ENCODE measurements at places on chromosomes 16 and 17.

DNA sequence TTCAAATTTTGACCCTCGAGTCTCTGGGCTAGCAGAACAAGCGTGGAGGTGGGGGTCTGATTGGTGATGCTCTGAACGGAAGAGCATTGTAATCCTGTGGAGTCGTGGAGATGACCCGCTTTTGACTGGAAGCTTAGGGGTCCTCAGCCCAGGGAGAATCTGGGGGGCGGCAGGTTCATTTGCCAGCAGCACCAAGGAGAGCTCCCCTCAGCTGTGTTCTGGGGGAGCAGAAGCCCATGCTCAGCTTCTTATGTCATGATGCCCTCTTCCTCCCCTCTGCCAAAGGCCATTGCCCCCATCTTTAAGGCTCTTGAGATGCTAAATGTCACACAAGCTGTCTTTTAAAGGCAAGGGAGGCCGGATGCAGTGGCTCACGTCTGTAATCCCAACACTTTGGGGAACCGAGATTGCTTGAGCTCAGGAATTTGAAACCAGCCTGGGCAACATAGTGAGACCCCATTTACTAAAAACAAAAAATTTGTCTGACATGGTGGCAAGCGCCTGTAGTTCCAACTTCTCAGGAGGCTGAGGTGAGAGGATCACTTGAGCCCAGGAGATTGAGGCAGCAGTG is 19.3 kb downstream of the LDHD start:
- DNase-seq, result no peak

DNA sequence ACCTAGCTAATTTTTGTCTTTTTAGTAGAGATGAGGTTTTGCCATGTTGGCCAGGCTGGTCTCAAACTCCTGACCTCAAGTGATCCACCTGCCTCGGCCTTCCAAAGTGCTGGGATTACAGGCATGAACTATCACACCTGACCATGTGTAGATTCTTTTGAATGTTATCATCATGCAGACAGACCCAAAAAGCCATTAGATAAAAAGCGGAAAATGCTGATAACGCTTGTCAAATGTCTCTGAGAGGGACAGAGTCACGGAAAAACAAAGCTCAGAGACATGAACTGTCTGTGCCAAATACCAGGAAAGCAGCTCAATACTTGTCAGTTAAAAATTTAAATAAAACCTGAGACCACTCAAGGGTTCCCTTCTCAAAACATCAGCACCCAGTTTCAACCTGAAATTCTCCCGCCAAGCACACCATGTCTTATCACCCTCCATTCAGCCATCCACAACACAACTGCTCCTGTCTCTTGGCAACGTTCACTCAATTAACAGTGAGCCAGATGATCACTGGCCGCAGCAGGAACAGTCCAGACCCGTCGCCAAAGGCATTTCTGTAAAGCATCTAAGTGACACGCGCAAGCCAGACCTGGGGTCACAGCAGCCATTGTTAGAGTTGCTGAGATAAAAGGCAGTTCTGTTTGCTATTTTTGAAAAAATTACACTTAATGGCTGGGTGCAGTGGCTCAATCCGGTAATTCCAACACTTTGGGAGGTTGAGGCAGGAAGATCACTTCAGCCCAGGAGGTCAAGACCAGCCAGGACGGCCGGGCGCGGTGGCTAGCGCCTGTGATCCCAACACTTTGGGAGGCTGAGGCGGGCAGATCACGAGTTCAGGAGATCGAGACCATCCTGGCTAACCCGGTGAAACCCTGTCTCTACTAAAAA is 29.7 kb downstream of the FANCA start:
- DNase-seq, result no peak

- DNase-seq, result no peak
Measured at GRCh38 chr17:10050597-10051101, 145.6 kb upstream of the RCVRN start.

GRCh38 chr17:49952209-49952911 is 16.6 kb upstream of the DLX4 start:
- DNase-seq, result peak; percentile 68

- DNase-seq, result no peak
Measured at GRCh38 chr17:82941021-82942001, 101.5 kb upstream of the ZNF750 start.

GRCh38 chr16:20995711-20996110 is 95.1 kb downstream of the LYRM1 start:
- DNase-seq, result no peak

- DNase-seq, result no peak
Measured at GRCh38 chr17:15009087-15009486, 256.0 kb downstream of the PMP22 start.

DNA sequence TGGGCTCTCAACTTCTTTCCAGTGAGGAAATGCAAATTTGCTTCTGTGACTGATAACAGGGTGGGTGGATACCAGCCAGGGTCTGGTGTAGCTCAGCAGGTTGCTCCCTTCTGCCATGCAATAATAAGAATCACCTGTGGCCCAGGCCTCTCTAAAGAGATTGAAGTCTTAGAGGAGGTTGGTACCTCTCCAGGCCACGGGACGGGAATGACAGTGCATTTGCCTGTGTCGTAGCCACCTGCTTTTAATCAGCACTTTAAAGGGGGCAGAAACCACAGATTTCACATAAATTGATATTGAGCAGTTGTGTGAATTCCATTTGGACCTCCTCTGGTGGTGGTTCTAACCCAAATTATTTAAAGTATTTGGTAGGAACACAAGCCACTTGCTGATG is 246.9 kb downstream of the PRKCA start:
- DNase-seq, result no peak

DNA sequence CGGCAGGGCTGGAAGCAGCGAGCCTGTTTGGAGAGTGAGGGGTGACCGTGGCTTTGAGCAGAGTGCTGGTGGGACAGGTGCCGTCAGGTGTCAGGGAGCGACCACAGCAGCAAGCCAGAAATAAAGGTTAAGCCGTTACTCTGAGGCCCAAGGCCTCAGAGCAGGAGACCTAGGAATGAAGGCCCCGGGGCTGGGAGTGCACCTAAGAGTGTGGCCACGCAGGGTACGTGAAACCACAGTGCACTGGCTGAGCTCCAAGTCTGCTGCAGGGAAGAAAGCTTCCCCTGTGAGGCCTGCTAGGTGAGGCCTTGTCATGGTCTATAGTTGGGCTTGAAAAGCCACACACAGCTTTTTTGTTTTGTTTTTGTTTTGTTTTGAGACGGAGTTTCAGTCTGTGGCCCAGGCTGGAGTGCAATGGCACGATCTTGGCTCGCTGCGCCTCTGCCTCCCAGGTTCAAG is 8.7 kb downstream of the CLUAP1 start:
- no peak for DNase-seq

- no peak for DNase-seq
Measured at GRCh38 chr16:72895951-72896350, 152.0 kb downstream of the ZFHX3 start.

DNA sequence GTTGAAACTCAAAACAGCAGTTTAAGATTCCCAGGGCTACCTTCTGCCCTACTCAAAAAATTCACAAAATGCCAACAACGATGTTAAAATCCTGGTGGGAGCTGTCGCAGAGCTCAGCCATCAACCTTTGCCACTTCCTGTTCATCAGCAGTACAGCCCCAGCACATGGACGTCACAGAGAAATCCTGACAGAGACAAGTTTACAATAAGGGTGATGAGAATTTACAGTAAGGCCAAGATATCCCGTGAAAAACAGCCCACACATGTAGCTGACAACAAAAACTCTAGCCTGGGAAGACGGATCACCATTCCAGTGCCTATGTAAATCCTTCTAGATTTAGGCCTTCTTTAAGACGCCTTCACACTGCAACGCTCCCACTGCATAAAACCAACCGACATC is 18.8 kb downstream of the USP22 start:
- no peak for DNase-seq

DNA sequence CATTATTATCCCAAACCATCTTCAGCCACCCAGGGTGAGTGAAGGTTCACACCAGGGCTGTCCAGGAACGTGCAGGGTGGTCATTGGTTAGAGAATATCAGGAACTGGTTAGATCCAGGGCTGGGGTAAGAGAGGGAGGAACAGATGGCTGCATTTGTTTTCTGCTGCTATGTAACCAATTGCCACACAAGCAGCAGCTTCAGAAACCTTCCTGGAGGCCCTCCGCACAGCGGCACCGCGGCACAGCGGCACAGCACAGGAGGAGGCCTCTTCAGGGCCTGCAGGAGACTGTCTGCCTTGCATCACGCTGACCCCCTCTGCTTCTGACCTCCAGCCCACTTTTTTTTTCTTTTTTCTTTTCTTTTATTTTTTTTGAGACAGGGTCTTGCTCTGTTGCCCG is 86.1 kb downstream of the KCNJ12 start:
- no peak for DNase-seq

- DNase-seq, result no peak
Measured at GRCh38 chr16:5412731-5413130, 315.1 kb upstream of the EEF2KMT start.

GRCh38 chr16:29975134-29975538 is 1.5 kb downstream of the TAOK2 start:
- DNase-seq, result no peak

GRCh38 chr17:75575728-75576127 is 11.9 kb upstream of the MYO15B start:
- DNase-seq, result no peak

DNA sequence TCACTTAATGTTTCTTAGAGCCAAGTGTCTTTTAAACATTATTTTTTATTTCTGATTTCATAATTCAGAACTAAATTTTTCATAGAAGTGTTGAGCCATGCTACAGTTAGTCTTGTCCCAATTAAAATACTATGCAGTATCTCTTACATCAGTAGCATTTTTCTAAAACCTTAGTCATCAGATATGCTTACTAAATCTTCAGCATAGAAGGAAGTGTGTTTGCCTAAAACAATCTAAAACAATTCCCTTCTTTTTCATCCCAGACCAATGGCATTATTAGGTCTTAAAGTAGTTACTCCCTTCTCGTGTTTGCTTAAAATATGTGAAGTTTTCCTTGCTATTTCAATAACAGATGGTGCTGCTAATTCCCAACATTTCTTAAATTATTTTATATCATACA is 13.6 kb upstream of the BCAS3 start:
- DNase-seq, result no peak

DNA sequence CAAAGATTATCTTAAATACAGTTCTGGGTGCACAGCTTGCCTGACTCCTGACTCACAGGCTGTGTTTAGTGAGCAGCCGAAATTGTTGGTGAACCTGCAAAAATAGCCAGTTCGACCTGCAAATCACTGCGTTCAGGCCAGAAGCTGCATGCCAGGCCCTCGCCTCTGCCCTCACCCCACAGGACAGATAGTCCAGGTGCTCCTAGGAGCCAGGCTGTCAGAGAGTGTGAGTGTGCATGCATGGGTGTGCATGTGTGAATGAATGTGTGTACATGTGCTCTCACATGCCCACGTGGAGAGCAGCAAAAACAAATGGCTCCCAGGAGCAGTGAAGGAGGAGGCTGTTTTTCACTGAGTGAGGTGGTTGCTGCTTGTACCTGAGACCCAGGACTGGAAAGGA is 131.8 kb downstream of the ABCC12 start:
- no peak for DNase-seq

DNA sequence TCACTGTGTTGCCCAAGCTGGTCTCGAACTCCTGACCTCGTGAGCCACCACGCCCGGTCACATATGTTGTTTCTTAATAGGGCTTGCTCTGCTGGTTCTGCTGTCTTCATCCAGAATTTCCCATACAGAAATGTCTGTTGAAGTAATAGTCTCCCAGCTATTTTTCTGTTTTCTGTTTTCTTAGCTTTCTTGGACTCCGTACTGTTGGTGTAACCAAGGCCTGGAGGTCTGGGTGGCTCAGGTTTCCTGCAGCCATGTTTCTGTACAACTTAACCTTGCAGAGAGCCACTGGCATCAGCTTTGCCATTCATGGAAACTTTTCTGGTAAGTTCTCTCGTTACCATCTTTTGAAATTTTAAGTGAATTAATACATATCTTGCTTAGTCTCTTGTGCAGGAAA is 2.8 kb downstream of the SF3B3 start:
- no peak for DNase-seq

- DNase-seq, result no peak
Measured at GRCh38 chr16:55421226-55421625, 57.8 kb upstream of the MMP2 start.

- DNase-seq, result no peak
Measured at GRCh38 chr16:50463581-50464324, 84.4 kb upstream of the NKD1 start.

GRCh38 chr17:77331301-77331864 is 190.6 kb downstream of the SEC14L1 start:
- peak; percentile 81 for DNase-seq

DNA sequence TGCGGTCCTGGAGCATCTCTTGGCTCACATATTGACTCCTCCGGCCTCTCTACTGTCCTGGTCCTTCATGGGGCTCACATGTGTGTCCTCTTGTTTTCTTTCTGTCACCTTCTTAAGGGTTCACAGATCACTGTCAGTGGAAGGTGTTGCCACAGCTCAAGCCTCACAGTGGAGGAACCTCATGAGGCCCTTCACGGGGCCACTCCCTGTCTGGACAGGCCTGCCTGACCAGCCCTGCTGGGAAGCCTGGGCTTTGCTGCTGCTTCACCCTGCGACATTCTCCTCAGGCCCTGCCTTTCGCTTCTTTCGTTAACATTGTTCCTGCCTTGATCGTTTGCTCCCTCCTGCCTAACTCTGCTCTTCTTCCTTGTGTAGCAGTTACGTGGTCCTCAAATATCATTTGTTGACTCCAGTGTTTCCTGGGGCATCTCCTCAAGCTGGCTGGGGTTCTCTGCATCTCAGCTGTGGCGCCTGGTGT is 55.9 kb downstream of the WDR45B start:
- DNase-seq, result no peak

DNA sequence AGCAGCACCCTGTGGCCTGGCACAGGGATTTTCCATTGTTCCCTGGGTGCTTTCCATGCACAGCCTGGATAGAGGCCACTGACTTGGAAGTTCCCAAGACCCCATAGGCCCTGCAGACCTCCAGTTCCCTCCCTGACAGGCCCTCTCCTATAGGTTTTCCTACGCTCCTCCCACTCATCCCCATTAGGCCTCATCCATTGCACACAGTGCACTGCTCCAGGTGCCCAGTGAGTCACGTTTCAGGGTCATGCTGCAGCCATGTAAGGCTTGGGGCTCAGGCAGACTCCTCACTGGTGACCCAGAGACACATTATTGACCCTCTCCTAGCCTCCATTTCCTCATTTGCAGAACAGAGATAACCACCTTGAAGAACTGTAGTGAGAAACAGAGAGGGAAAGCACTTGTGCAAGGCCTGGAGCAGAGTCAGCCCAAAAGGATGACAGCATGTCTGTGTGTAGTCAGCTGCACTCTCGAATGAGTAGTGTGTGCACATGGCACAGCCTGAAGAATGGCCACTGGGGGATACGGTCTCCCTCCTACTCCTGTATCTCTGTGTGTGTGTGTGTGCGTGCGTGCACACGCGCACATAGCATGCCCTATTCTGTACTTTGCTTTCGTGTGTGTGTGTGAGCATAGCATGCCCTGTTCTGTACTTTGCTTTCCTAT is 26.8 kb downstream of the DRC3 start:
- DNase-seq, result no peak

- DNase-seq, result no peak
Measured at GRCh38 chr17:30558686-30559545, 81.7 kb downstream of the GOSR1 start.

GRCh38 chr17:70353408-70354092 is 184.2 kb downstream of the KCNJ2 start:
- no peak for DNase-seq

Measured in NCI-H1092 treated with DMSO at 0.1 percent for 48 hours (cell line).